ENCODE measurements at places on chromosomes 16 and 17. TPM values are rescaled to one million over a fixed set of nuclear protein-coding genes. Genes with fewer than 3 reads are reported as not detected.

The RUNDC3A gene
- not detected for total RNA-seq

DNA sequence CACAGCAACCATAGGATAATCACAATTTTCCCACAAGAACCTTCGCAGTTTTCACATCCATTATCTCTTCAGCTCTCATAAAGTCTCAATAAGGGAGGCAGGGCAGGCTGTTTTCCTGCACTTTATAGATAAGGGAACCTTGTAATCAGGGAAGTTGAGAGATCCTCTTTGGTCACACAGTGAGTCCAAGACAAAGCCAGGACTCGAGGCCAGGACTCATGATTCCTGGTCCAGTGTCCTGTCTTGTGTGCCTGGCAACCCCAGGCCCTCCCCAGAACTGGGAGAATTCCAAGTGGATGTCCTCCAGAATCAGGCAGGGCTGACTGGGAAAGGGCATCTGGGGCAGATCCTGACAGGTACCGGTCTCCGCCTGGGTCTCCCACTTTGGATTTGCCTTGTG is 23.1 kb upstream of the PHF12 start:
- H3K27ac ChIP-seq = no peak overlapping the region
- H3K4me3 ChIP-seq = no peak overlapping the region
- no peak for DNase-seq
- no peaks in the 10 kb centered on the region for H3K4me1 ChIP-seq
- H3K27me3 ChIP-seq = peaks cover 40% of the 10 kb centered on the region
- H3K36me3 ChIP-seq = no peaks in the 10 kb centered on the region

- H3K27me3 ChIP-seq = no peaks in the 10 kb centered on the region
- H3K27ac ChIP-seq = no peak overlapping the region
- H3K36me3 ChIP-seq = no peaks in the 10 kb centered on the region
- H3K4me3 ChIP-seq = no peak overlapping the region
Measured at GRCh38 chr17:1518410-1518809, 2.0 kb upstream of the INPP5K start.

The OTOP2 gene
- total RNA-seq = not detected

DNA sequence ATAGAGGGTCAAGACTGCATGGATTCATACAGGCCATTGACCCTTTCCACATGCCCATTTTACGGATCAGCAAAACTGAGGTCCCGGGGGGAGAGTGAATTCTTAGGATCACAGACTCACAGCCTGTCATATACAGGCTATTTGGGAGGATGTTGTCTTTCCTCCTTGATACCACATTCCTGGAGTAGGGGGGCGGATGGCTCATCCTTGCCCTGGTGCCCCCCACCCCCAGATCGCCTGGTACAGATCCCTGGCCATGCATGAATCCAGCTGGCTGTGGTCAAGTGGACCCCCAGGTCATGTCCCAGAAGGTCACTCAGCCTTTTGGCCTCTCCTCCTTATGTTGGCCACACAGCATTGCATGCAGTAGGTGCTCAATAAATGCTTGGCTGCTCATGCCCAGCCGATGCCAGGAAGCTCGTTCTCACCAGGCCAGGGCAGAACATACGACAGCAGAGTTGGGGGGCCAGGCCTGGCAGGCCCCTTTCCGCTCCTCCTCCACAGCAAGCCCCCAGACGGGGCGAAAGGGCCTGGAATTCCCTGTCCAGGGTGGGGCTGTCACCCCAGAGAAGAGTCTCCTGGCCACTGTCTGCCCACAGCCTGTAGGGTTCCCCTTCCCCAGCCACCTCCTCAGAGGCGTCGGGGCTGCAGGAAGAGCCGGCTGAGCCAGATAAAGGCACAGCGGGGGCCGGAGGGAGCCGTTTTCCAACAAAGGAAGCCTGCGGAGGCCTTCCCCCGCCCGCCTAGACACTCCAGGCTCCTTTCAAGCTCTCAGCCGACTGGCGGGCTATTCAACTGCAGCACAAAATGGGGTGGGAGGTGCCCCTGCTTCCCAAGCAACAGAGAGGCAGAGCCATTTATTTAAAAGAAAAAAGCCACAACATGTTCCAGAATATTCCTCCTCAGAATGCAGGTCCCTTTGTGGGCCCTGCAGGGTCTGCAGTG is 215.7 kb upstream of the CIBAR2 start:
- no peak overlapping the region for H3K4me3 ChIP-seq
- DNase-seq = no peak
- peaks cover 11% of the 10 kb centered on the region for H3K4me1 ChIP-seq
- H3K27ac ChIP-seq = no peak overlapping the region
- no peaks in the 10 kb centered on the region for H3K27me3 ChIP-seq
- H3K36me3 ChIP-seq = no peaks in the 10 kb centered on the region

DNA sequence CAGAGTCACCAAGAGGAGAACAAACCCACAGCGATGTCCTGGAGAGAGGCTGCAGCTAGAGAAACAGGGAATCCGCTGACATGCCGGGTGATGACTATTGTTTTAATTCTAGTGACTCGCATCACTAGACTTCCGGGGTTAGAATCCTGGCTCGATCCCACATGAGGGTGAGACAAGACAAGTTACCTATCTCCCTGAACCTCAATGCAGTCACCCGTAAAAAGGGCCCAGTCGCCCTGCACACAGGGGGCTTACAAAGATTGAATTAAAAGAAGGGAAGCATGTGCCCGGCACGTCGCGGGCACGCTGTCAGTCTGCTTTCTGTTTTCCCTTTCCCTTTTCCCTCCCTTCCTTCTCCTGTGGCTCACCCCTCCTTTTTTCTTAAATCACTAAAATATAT is 212.9 kb upstream of the FOXF1 start:
- no peak for DNase-seq
- no peak overlapping the region for H3K27ac ChIP-seq
- H3K27me3 ChIP-seq = peaks cover 94% of the 10 kb centered on the region
- H3K4me3 ChIP-seq = no peak overlapping the region
- H3K4me1 ChIP-seq = no peaks in the 10 kb centered on the region
- no peaks in the 10 kb centered on the region for H3K36me3 ChIP-seq

The DNASE1L2 gene
- total RNA-seq = 7.3 TPM

The PDPR gene
- 48.8 TPM for total RNA-seq

The NDRG4 gene
- 6.0 TPM for total RNA-seq

GRCh38 chr17:66775271-66775670 is 59.6 kb upstream of the CACNG5 start:
- no peaks in the 10 kb centered on the region for H3K36me3 ChIP-seq
- H3K4me3 ChIP-seq = no peak overlapping the region
- H3K27me3 ChIP-seq = no peaks in the 10 kb centered on the region
- no peaks in the 10 kb centered on the region for H3K4me1 ChIP-seq
- H3K27ac ChIP-seq = no peak overlapping the region

The TMEM235 gene
- total RNA-seq = not detected

The PDE6G gene
- total RNA-seq = 1.3 TPM

DNA sequence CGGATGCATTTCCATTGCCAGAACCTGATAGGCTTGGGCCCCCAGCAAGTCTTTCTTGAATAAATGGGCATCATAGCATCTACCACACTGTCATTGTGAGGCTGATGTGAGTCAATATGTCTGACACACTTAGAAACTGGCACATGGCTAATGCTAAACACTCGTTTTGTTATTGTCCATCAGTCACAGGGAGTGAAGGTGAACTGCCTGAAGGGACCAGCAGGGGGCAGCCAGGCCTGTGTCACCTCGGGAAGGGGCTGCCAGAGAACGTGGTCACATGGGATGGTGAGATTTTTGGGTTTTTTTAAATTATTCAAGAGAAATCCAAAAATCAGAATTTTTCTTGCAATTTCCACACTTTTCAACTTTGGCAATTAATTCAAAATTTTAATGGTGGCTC is 831 bp upstream of the RCVRN start:
- no peaks in the 10 kb centered on the region for H3K36me3 ChIP-seq
- H3K4me3 ChIP-seq = no peak overlapping the region
- no peaks in the 10 kb centered on the region for H3K27me3 ChIP-seq
- H3K4me1 ChIP-seq = peaks cover 3% of the 10 kb centered on the region
- H3K27ac ChIP-seq = no peak overlapping the region

- H3K4me3 ChIP-seq = no peak overlapping the region
- no peak overlapping the region for H3K27ac ChIP-seq
- H3K36me3 ChIP-seq = no peaks in the 10 kb centered on the region
- DNase-seq = no peak
Measured at GRCh38 chr17:45979137-45979536, 19.9 kb upstream of the STH start.

GRCh38 chr16:4097826-4098240 is 18.4 kb downstream of the ADCY9 start:
- peak; percentile 42 for DNase-seq
- no peak overlapping the region for H3K4me3 ChIP-seq
- H3K36me3 ChIP-seq = no peaks in the 10 kb centered on the region
- 0 out of 2 replicates have a peak, but pooled peaks cover 3% of the 10 kb centered on the region for H3K4me1 ChIP-seq

GRCh38 chr16:88608076-88608475 is 30.3 kb upstream of the IL17C start:
- H3K4me1 ChIP-seq = no peaks in the 10 kb centered on the region
- DNase-seq = no peak
- H3K27ac ChIP-seq = no peak overlapping the region
- H3K27me3 ChIP-seq = no peaks in the 10 kb centered on the region

The FBXL16 gene
- total RNA-seq = 24.0 TPM

The ASB16 gene
- not detected for total RNA-seq

The SHISA6 gene
- total RNA-seq = not detected

The CHST6 gene
- 4.8 TPM for total RNA-seq

The SLFN14 gene
- not detected for total RNA-seq

All from PC-9 (cell line).